ENCODE measurements at places on chromosomes 1 and 21.
A peak's percentile ranks its signal among the peaks of the same experiment; 100 is the strongest.

GRCh38 chr1:75461808-75462325, 149.0 kb downstream of the SLC44A5 start:
- no peak for DNase-seq

GRCh38 chr21:15508554-15508953, 221.2 kb upstream of the USP25 start:
- no peak for DNase-seq

DNA sequence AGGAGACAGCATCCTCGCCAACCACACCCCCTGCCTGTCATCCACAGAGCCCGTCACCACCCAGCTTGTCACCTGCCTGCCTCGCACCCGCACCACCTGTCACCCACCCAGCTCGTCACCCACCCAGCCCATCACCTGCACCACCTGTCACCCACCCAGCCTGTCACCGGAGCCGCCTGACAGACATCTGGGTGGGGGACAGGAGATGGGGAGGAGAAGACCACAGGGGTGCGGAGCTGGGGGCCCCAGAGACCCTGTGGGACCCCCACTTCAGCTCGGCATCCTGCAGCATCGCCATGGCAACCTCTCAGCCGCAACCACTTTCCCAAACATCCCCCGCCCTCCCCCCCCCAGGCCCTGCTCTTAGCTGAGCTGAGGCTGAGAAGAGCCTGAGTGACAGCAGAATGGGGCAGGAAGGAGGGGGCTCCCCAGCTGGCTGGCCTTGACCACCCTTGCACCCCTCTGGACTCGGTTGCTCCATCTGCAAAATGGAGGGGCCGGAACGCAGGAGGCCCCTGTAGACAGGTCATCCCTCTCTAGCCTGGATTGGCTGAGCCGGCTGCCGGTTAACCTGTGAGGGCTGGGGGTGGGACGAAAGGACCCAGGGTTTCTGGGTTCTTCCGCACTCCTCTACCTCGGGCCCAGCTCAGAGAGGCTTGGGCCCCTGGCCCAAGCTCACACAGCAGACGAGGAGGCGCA, 11.6 kb downstream of the AHDC1 start:
- DNase-seq = peak; percentile 75

- DNase-seq = peak; percentile 24
Observed at GRCh38 chr1:3403388-3404231, 50.9 kb upstream of the ARHGEF16 start.

DNA sequence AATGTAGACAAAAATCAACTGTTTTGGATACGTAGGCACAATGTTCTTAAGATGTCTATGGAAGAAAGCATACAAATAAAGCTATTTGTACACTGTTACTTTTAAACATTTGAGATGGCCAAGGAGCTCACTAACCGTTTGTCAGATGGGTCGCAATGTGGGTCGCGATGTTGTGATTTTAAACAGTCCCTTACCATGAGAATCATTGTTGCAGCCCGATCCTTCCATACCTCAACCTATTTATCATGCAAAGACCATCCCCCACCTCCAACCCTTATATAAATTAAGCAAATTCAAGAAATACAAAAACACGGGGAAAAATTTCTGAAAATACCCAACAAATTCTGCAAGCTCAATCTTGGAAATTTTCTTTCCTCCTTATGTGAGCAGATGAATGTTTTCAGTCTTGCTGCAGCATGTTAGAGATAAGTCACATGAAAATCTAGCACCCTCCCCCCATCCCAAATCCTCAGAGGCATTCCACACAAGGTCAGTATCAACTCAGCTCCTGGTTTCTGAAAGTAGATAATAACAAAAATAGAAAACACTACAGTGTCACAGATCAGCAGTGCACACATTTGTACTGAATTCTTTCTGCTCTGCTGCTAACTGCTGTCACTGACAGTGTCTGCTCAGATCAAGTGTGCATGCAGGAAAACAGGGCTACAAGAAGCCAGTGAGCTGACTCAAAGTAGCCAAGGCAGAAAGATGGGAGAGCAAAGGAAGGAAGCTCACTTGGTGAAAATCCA, 92.9 kb upstream of the TTC39A start:
- DNase-seq = no peak

DNA sequence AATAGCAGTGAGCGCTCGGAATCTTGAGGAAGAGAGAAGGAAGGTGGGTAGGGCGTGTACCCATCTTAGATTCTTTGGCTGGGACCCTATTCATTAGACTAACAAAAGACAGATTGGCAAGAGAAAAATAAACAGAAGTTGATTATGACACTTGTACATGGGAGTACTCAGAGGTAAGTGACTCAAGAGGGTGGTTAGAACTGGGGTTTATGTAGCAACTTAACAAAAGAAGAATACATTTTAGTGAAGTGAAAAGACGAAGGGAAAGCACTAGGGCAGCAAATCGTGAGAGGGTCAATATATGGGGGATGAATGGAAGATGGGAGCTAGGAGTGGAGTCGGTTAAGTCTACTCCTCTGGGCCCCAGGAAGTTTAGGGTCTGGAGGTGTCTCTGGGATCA, 25.8 kb upstream of the RCC2 start:
- no peak for DNase-seq

- DNase-seq = no peak
Observed at GRCh38 chr1:61387829-61388228, 305.5 kb downstream of the NFIA start.

GRCh38 chr1:173733912-173734311, 19.1 kb downstream of the KLHL20 start:
- no peak for DNase-seq
